ENCODE measurements at places on chromosomes 11 and 22. TPM values are rescaled to one million over a fixed set of nuclear protein-coding genes. Genes with fewer than 3 reads are reported as not detected.

The HSPB2 gene
- not detected for total RNA-seq

The SULT4A1 gene
- not detected for total RNA-seq

The CD3G gene
- total RNA-seq, result 212 TPM

The CNGA4 gene
- 0.22 TPM for total RNA-seq

The HEPACAM gene
- not detected for total RNA-seq

- peaks cover 33% of the 10 kb centered on the region for H3K36me3 ChIP-seq
- no peak for DNase-seq
- H3K4me1 ChIP-seq, result peaks cover 22% of the 10 kb centered on the region
- H3K27ac ChIP-seq, result no peak overlapping the region
- no peak overlapping the region for H3K4me3 ChIP-seq
These were observed 12.8 kb downstream of the CRKL start for GRCh38 chr22:20930004-20930403.

DNA sequence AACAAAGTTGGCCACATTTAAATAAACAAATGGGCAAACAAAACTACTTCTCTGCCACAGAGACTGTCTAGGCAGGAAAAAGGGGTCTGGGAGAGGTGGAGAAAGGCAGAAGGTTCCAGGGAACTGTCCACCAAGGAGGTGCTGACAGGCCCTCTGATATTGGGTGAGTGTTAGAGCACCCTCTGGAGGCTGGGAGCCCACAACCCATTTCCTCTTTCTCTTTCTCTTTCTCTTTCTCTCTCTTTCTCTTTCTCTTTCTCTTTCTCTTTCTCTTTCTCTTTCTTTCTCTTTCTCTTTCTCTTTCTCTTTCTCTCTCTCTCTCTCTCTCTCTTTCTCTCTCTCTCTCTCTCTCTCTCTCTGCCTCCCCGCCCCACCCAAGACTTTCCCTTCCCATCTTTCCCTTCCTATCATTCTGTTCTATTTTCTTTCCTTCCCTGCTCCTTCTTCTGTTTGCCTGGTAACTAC lies 912.8 kb downstream of the DLG2 start:
- DNase-seq, result peak; percentile 67
- H3K4me1 ChIP-seq, result peaks cover 7% of the 10 kb centered on the region
- peak overlapping the region; percentile 87 for H3K4me3 ChIP-seq
- peaks cover 7% of the 10 kb centered on the region for H3K27me3 ChIP-seq

GRCh38 chr11:78083021-78083420 lies 3.4 kb upstream of the NDUFC2 start:
- peaks cover 3% of the 10 kb centered on the region for H3K36me3 ChIP-seq
- H3K27me3 ChIP-seq, result no peaks in the 10 kb centered on the region
- no peak overlapping the region for H3K4me3 ChIP-seq
- no peak for DNase-seq

GRCh38 chr11:69496202-69496557 lies 14.7 kb downstream of the LINC01488 start:
- no peak overlapping the region for H3K4me3 ChIP-seq
- peaks cover 2% of the 10 kb centered on the region for H3K4me1 ChIP-seq
- H3K36me3 ChIP-seq, result no peaks in the 10 kb centered on the region
- H3K27me3 ChIP-seq, result no peaks in the 10 kb centered on the region

DNA sequence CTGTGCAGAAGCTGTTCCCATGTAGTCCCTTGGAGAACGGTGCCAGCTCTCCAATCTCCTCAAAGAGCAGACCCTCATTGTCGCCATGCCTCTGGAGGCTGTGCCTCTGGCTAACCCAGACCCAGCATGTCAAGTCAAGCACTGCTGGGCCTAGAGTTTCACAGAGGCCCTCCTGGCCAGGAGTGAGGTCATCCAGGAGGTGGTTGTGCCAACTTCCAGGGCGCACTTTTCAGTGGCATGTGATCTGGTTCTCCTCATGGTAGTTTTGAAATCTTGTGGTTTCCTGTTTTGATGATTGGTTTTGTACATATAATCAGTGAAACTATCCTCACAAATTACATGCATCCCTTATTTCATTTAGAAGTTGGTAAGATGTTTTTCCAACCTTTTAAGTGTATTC lies 78.9 kb downstream of the PPFIBP2 start:
- no peaks in the 10 kb centered on the region for H3K27me3 ChIP-seq
- H3K27ac ChIP-seq, result no peak overlapping the region
- peaks cover 8% of the 10 kb centered on the region for H3K36me3 ChIP-seq
- no peak for DNase-seq

- H3K36me3 ChIP-seq, result no peaks in the 10 kb centered on the region
- H3K27me3 ChIP-seq, result peaks cover 2% of the 10 kb centered on the region
- H3K27ac ChIP-seq, result no peak overlapping the region
These were observed 205.4 kb upstream of the CARD18 start for GRCh38 chr11:105344938-105345337.

GRCh38 chr11:127825183-127825582 lies 762.2 kb downstream of the ETS1 start:
- no peak overlapping the region for H3K4me3 ChIP-seq
- DNase-seq, result no peak
- no peak overlapping the region for H3K27ac ChIP-seq
- H3K36me3 ChIP-seq, result no peaks in the 10 kb centered on the region

DNA sequence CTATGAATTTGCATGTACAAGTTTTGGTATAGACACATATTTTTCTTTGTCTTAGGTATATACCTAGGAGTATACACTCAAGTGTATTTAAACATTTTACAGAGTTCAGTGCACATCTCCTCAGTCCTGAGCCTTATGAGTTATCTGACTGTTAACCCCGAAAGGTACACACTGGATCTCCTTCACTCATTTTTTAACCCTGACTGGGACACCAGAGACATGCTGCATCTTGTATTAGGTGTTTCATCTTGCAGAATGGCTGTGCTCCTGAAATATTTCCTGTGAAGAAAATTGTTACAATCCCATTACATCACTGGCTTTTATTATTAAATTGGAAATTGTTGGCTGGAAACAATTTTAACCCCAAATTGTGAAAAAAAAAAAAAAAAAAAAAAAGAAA lies 15.3 kb downstream of the PARVA start:
- H3K4me3 ChIP-seq, result no peak overlapping the region
- H3K4me1 ChIP-seq, result no peaks in the 10 kb centered on the region
- H3K36me3 ChIP-seq, result no peaks in the 10 kb centered on the region
- H3K27me3 ChIP-seq, result peaks cover 6% of the 10 kb centered on the region
- no peak for DNase-seq
- H3K27ac ChIP-seq, result no peak overlapping the region

DNA sequence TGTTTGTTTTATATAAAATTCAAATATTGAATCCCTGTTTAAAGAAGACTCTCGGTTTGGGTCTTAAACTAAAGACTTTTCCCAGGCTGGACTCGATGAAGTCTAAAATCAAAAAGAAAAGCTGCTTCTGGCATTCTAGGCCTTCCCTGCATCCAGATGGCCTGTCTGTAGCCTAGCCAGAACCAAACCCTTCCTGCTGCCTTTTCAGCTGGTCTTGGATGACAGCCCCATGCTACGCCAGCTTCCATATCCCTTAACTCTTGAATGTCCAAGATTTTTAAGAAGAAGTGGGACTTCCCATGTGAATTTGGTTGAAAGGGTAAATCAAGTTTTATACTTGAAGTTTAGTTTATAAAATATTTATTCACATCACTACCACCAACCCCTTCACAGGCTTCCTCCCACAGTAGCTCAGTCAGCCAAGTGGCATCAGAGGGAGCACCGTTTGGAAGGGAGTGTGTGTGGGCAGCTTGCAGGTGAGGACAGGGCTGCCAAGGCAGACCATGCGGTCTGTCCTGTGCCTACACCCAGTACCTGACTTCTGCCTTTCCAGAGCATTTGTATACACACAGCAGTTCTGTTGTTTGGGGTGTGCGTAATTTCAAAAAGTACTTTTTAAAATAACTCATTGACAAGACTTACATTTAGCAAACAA lies 18.2 kb upstream of the PSMA1 start:
- peaks cover 16% of the 10 kb centered on the region for H3K36me3 ChIP-seq
- H3K27ac ChIP-seq, result no peak overlapping the region

DNA sequence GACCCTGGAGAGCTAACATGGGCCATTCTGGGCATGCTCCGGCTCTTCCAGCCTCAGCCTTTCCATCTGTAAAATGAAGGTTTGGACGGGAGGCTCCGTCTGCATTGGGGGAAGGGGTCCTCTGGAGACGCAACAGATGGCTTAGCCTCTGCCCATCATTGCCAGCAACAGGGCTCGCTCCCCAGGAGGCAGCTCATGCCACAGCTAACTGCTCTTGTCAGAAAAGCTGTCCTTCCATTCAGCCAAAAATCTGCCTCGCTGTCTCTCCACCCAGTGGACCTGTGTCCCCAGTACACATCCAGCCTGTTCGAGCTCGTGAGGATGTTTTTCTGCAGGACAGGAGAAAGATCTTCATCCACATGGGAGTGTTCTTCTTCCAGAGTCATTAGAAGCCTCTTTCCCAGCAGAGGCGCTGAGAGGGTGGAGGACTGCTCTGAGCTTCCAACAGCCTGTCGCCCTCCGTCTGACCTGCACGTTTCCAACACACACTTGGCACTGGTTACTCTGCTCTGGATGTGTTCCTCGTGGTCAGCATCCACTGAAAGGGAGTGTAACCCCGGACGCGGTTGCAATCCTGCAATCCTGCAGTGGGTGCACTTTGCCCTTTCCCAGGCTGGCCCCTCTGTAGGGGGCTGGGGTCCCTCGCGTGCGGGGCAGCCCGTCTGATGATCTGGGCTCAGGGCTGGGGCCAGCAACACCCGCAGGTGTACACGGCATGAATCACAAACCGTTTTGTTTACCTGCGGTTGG lies 1340.9 kb downstream of the TBC1D22A start:
- peaks cover 3% of the 10 kb centered on the region for H3K36me3 ChIP-seq
- no peak for DNase-seq
- peaks cover 18% of the 10 kb centered on the region for H3K4me1 ChIP-seq
- H3K27me3 ChIP-seq, result peaks cover 7% of the 10 kb centered on the region
- H3K27ac ChIP-seq, result no peak overlapping the region

GRCh38 chr11:71913756-71914526 lies 14.5 kb downstream of the XNDC1N start:
- H3K4me1 ChIP-seq, result no peaks in the 10 kb centered on the region
- DNase-seq, result no peak
- H3K36me3 ChIP-seq, result peaks cover 27% of the 10 kb centered on the region
- H3K4me3 ChIP-seq, result no peak overlapping the region
- H3K27me3 ChIP-seq, result no peaks in the 10 kb centered on the region
- no peak overlapping the region for H3K27ac ChIP-seq

DNA sequence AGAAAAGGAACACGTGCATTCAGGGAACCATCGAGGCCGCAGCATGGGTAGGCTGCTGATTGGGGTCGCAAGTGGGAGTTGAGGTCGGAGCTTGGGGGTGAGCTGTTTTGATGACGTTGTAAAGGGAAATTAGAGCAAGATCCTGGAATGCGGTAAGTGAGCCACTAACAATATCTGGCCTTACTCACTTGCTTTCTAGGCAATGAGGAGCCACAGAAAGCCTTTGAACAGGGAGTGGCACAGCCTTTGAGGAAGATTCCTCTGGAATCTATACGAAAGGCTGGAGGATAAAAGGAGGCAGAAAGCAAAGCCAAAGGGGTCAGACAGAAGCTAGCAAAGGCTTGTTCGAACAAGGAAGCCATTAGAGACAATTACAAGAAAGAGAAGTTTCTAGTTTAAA lies 197.5 kb downstream of the LARGE1 start:
- H3K27ac ChIP-seq, result no peak overlapping the region
- H3K36me3 ChIP-seq, result no peaks in the 10 kb centered on the region
- no peaks in the 10 kb centered on the region for H3K4me1 ChIP-seq

DNA sequence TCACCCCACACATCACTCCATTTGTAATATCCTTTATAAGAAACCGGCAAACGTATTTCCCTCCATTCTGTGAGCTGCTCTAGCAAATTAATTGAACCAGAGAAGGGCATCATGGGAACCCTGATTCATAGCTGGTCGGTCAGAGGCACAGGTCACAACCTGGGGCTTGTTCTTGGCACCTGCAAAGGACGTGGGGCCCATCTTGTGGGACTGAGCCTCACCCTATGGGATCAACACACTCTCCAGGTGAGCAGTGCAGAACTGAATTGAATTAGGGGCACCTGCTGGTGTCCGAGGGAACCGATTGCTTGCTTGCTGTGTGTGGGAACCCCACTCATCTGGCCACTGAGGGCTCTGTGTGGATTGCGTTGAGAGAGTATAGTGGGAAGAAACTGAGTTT lies 145.3 kb downstream of the CTTN start:
- H3K27ac ChIP-seq, result no peak overlapping the region
- H3K27me3 ChIP-seq, result no peaks in the 10 kb centered on the region
- H3K4me3 ChIP-seq, result no peak overlapping the region

GRCh38 chr22:35537232-35537631 lies 3.4 kb upstream of the RASD2 start:
- no peak for DNase-seq
- peaks cover 5% of the 10 kb centered on the region for H3K4me1 ChIP-seq
- no peaks in the 10 kb centered on the region for H3K36me3 ChIP-seq
- H3K27ac ChIP-seq, result no peak overlapping the region
- no peak overlapping the region for H3K4me3 ChIP-seq

DNA sequence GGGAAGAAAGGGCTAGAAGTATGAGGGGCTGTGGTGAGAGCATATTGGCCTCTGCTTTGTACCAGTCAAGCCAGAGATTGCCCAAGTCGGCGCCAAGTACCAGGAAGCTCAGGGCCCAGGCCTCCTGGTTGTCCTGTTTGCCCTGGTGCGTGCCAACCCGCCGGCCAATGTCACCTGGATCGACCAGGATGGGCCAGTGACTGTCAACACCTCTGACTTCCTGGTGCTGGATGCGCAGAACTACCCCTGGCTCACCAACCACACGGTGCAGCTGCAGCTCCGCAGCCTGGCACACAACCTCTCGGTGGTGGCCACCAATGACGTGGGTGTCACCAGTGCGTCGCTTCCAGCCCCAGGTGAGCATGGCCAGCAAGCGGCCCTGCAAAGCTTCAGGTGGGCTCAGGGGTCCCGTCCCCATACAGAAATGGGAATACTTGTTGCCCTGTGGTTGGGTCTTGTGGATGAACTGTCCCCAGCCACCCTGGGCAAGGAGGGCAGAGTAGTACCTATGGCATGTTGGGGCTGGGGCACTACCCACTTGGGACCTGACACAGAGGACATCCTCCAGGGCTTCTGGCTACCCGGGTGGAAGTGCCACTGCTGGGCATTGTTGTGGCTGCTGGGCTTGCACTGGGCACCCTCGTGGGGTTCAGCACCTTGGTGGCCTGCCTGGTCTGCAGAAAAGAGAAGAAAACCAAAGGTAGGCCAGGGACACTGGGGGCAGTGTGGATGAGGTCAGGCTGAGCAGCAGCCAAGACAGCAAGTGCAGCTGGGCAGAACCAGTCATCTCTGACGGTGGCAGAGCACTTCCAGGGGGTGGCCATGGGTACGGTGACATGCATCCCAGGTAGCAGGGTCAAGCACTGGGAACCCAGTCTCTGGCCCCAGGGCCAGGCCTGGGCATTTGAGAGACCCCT lies 2.1 kb downstream of the TMEM25 start:
- no peaks in the 10 kb centered on the region for H3K27me3 ChIP-seq
- peaks cover 1% of the 10 kb centered on the region for H3K36me3 ChIP-seq
- no peak for DNase-seq
- peaks cover 15% of the 10 kb centered on the region for H3K4me1 ChIP-seq
- no peak overlapping the region for H3K27ac ChIP-seq

DNA sequence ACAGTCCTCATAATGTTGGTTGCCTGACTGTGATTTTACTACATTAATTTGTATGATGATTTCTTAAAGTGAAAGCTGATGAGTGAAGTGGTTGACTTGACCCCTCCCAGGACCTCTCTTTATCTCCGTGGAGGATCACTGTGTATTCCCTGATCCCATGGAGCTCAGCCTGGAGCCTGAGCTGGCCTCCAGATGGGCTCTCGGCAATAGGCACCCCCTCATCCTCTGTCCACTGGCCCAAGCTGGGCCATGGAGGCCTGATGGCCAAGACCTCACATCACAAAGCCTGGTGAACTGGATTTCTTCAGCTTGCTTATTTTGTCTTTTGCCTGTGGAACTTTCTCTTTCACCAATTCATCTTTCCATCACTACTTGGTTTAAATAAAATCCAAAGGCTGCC lies 75.2 kb downstream of the WNT11 start:
- H3K36me3 ChIP-seq, result peaks cover 8% of the 10 kb centered on the region
- H3K27me3 ChIP-seq, result no peaks in the 10 kb centered on the region
- H3K4me3 ChIP-seq, result no peak overlapping the region
- peaks cover 20% of the 10 kb centered on the region for H3K4me1 ChIP-seq

All from activated naive CD8-positive, alpha-beta T cell treated with anti-CD3 and anti-CD28 coated beads, Interleukin-2, amount 10 ng/mL, durations not matched to agents 7 days and 5 days (primary cell).